ENCODE measurements at places on chromosomes 5 and 9. TPM values are rescaled to one million over a fixed set of nuclear protein-coding genes. Genes with fewer than 3 reads are reported as not detected.

DNA sequence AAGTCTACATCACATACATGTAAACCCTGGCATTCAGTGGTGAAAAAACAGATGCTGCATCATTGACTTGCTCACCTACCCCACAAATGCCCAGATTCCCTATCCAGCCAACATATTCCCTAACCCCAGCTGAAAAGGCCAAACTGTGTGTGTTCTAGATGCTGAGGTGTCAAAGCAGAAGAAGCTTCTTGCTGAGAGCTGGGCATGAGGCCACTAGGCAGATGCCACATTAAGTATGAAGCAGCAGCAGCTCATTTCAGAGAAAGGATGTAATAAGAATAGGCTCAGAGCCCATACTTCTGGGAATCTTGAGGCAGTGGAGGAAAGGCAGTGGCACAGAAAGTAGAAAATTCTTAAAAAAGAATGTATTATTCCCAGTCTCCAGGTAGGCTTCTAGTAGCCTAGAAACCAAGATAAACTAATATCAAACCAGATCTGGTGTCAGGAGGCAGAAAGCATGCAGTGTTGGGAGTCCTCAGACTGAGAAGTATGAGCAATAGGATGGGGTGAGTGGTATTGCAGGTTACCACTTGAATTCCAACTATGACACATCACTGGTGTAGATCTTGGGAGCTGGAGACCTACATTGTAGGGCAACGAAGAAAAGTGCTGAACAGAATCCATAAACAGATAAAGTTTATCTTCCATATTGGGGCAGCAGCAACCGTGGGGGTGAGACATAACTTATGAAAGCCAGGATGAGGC lies 71.9 kb upstream of the GRHPR start:
- H3K36me3 ChIP-seq, result peaks cover 12% of the 10 kb centered on the region
- peaks cover 19% of the 10 kb centered on the region for H3K4me1 ChIP-seq
- DNase-seq, result no peak
- no peaks in the 10 kb centered on the region for H3K27me3 ChIP-seq
- no peak overlapping the region for H3K27ac ChIP-seq

DNA sequence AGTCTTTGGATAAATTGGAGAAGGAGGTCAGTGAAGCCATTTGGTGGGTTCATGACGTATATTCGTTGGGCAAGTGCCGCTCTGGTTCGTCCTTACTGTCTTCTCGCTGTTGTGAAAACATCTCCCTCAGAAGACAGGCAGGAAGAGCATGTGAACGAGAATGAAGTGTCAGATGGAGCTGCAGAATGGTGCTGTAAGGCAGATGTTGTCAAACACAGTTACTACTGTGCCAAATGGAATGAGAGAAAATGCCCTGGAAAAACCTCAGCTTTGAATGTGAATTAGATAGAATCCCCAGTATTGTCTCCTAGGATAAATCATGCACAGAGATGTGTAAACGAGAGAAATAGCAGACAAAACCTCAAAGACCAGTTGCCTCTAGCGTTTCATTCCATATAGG lies 121.5 kb downstream of the CAMK4 start:
- H3K4me1 ChIP-seq, result no peaks in the 10 kb centered on the region

Gene MORN5
- not detected for total RNA-seq

GRCh38 chr5:158233735-158234322 lies 374.9 kb upstream of the CLINT1 start:
- H3K36me3 ChIP-seq, result no peaks in the 10 kb centered on the region
- H3K27me3 ChIP-seq, result no peaks in the 10 kb centered on the region
- no peak overlapping the region for H3K4me3 ChIP-seq
- no peaks in the 10 kb centered on the region for H3K4me1 ChIP-seq
- H3K27ac ChIP-seq, result no peak overlapping the region
